NCI-H1417 treated with DMSO at 0.1 percent for 48 hours (cell line): ENCODE measurements at places on chromosomes 1 and 21.

DNA sequence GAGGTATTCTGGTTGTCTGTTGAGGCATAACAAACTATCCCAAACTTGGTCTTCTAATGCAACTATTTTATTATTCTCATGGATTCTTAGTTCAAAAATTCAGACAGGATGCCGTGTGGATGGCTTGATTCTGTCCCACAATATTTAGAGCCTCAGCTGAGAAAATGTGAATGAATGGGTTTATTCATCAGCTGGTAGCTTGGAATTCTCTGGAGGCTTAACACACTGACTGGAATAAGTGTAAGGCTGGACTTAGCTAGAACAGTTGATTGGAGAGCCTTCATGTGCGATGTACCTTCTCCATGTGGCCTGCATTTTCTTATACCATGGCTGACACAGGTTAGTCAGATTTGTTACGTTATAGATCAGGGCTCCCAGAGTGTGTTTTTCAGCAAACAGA lies 30.8 kb downstream of the TNNI3K start:
- DNase-seq: no peak

DNA sequence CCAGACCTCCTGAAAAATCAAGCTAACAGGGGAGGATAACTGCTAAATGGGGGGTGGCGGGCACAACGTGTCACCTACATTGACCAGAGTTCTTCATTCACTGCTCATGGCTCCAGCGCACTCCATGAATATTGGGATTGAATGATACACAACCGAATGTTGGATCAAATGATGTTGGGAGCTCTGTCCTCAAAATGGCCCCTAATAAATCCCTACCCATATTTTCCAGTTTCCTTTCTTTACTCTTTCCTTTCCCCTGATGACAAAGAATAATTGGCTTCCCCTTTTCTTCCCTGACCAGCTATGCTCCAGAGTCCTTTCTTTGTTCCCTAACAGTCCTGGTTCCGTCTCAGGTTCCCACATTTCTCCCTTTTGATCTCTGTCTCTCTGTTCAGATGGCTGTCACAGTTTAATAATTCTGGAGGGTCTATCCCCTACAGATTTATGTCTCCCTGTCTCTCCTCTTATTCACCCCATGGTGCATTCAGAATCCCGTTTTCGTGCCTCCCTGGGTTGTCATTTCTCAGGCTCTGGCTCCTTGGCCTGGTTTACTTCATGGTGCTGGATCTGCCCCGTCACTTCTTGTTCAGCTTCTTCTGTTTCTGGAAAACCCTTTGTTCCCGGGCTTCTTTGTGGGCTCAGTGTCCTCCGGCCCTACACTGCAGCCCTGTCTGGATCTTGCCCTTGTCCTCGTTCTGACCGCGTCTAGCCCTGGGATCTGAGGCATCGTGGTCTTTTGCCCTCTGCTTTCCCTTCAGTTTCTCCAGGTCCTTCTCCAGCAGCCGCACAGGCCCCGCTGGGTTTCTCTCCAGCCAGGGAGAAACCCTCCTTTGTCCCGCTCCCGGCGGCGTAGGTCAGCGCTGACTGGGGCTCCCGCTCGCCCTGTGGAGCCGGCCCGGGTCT lies 78.3 kb downstream of the NDUFS5 start:
- no peak for DNase-seq

DNA sequence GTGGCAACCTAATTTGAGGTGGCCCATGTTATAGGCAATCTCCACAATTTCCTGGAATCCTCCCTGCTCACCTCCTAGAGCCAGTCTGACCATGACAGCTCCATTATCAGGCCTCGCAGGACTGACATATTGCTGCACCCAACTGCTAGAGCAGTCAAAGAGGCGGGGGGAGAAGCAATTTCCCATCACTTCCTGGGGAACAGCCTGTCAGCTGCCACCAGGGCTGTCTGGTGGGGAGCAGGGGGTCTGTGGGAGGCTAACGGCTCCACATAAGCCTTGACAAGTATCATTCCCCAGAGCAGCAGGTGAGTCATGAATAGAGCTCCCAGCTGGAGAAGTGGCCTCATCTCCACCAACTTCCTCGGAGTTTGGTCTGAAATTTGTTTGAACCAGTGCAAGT lies 322.9 kb downstream of the MATN1 start:
- no peak for DNase-seq

DNA sequence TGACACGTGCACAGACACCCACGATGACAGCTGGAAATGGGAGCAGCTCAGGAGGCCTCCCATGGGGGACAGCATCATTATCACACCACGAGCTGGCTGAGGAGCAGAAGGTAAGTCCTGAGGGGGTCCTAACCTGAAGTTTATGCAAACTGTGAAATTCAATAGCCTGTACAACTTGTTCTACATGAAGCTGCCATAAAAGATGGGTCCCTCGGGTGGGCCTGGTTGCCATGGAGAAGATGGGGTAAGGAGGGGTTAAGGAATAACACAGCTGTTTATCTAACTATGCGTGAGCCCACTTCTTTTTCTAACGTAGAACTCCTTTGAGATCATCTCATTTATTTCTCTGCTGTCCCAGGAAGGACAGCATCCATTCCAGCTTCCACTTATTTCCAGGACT lies 163.4 kb upstream of the CD34 start:
- DNase-seq: no peak

- no peak for DNase-seq
Observed at GRCh38 chr1:99170516-99170915, 93.8 kb upstream of the PLPPR4 start.

DNA sequence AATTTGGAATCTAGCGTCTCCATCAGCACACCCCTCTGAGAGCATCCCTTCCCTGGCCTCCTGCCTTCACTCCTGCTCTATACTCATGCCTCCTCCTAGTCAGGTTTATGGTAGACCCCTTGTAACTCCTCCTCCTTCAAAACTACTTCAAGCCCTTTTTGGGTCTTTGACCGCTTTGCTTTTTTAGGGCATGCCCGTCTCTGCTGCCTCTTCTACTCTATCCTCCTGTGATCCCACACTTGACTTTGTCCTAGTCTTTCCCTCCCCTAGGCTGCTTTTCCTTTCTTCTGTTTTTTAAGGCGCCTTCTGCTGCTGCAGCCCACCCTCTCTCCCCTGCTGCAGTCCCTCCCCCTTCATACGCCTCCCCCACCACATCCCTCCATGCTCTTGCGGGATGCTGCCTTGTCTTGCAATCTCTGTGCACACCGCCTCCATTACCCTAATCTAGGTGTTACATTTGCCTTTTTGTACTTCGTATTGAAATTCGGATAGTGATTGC lies 1.5 kb downstream of the SNX27 start:
- no peak for DNase-seq

DNA sequence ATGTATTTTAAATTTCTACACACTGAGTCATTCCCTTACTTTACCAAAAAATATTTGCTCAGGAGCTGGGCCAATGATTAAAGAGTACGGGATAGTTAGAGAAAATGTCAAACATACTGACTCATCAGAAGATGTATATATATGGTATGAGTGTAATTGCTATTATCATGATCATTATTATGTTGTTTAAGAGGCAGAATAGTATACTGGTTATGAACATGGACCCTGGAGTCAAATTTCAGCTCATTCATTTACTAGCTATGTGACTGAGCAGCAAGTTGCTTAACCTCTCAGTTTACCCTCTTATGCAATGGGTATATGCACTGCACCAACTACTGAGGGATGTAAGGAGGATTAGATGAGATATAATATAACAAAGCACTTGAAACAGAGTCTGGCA lies 41.2 kb upstream of the USH2A start:
- DNase-seq: no peak

GRCh38 chr1:192691041-192691440 lies 55.1 kb downstream of the RGS13 start:
- DNase-seq: no peak

GRCh38 chr1:19043579-19044443 lies 87.3 kb upstream of the IFFO2 start:
- DNase-seq: no peak

DNA sequence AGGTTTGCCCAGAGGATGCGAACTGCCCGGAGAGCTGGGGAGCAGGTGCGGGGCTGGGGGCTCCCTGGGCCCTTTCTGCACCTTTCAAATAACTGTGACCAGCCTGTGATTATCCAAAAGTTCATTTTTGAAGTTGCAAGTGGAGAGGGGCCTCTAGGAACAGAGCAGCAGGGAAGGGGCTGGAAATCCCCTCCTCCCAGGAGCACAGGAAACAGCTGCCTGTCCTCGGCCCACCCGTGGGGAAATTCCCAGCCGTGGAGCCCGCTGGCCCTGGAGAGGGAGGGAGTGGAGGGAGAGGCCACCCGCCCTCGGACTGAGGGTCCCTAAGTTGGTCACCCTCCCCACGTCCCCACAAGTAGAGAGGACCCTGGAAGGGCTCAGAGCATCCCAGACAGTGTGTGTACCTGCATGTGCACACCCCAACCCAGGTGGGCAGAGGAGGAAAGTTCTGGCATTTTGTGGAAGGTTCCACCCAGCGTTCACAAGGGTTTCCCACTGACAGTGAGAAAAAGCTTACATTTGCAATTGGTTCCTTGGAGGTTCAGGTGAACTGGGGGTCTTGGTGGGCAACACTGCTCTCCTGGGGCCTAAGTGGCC lies 1.2 kb upstream of the TNFRSF4 start:
- no peak for DNase-seq

- DNase-seq: no peak
Observed at GRCh38 chr1:213564215-213564659, 423.5 kb upstream of the PROX1 start.

DNA sequence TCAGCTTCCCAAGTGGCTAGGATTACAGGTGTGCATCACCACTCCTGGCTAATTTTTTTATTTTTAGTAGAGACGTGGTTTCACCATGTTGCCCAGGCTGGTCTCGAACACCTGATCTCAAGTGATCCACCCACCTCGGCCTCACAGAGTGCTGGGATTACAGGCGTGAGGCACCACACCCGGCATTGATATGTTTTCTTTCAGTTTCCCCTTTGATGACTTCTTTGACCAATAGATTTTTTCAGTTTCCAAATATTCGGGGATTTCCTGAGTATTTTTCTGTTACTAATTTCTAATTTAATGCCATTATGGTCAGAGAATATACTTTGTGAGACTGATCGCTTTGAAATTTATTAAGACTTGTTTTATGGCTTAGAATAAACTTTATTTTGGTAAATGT lies 406.1 kb downstream of the RYR2 start:
- no peak for DNase-seq

DNA sequence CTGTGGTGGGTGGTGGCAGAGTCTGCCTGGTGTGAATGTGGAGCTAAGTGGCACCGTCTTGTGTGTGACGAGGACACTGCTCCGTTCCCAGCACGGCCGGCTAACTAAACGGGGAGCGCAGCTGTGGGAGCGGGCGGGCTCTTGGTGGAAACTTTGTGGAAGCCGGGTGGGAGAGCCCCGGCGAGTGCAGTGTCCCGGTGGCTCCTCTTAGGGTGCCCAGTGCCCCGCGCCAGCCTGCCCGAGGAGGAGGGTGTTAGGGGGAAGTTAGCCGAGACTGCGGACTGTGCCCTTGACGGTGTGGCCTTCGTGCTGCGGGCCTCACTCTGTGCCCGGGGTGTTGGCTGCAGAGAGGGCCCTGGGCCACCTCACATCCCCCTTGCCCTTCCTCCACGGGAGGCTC lies 9.9 kb downstream of the PEX10 start:
- no peak for DNase-seq

DNA sequence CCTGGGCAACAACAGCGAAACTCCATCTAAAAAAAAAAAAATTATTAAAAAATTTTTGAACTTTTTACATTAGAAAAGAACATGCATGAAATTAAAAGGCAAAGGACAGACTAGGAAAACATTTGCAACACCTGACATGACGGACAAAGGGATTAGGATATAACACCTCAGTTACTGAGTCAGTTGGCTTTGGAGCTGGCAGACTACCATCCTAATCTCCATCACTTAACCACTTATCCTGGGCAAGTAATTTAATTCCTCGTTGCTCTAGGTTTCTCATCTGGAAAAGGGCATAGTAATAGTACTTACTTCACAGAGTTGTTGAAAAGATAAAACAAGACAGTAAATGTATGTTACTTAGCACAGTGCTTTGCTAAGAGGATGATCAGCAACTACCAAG lies 11.9 kb downstream of the HECTD3 start:
- no peak for DNase-seq

DNA sequence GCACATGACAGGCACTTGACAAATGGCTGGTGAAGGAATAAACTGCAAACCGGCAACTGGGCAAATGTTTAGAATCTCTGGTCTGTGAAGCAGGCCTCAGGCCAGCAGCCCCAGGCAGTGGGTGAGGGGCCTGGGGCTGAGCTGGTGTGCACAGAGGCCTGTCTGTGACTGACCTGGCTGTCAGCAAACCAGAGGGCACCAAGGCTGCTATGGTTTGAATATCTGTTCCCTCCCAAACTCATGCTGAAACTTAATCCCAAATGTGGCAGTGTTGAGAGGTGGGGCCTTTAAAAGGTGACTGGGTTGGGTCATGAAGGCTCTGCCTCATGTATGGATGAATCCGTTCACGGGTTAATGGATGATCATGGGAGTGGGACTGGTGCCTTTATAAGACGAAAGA lies 139.8 kb downstream of the DMRTB1 start:
- no peak for DNase-seq

GRCh38 chr1:58782178-58783089 lies 1.4 kb downstream of the JUN start:
- no peak for DNase-seq

GRCh38 chr1:84489766-84490165 lies 10.7 kb downstream of the RPF1 start:
- DNase-seq: no peak

- no peak for DNase-seq
Observed at GRCh38 chr1:26213335-26213905, 20.6 kb upstream of the CEP85 start.

DNA sequence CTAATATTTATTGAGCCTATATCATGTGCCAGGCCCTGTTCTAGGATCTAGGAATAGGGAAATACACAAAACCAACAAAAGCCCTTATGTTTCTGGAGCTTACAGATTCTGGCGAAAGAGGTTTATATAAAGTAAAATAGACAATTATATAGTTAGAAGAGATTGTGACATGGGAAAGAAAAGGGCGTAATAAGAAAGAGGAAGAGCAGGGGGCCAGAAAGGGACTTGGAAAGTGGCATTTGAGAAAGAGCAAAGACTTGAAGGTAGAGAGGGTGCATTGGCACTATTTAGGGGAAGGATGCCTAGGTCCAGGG lies 322.5 kb upstream of the FAM78B start:
- DNase-seq: no peak

DNA sequence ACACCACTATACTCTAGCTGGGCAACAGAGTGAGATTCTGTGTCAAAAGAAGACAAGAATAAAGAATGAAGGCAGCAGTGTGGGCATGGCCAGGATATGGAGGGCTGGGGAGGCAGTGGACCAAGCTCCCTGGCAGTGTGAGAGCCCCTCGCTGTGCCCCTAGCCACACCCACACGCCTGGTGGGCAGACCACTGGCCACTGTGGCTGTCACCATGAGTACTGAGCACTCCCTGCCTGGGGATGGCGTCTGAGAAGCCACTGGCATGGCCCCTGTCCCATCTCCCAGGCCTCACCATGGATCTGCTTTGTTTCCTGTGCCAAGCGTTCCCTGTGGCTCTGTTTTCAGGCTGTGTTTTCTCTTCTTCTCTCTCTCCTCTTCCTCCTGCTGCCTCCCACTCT lies 51.7 kb downstream of the STUM start:
- DNase-seq: no peak

GRCh38 chr1:210655511-210655910 lies 326.8 kb downstream of the HHAT start:
- DNase-seq: no peak

- no peak for DNase-seq
Observed at GRCh38 chr21:42443181-42443785, 39.6 kb downstream of the UBASH3A start.

- peak; percentile 5 for DNase-seq
Observed at GRCh38 chr1:19814681-19815503, at the start of gene RNF186. RNF186 (minus strand) TSS chr1:19815283; CDS start chr1:19815101, 182 bp downstream.

- DNase-seq: no peak
Observed at GRCh38 chr21:34072145-34073031, 990 bp upstream of the MRPS6 start.

- DNase-seq: no peak
Observed at GRCh38 chr1:73755649-73756048, 442.3 kb downstream of the LRRIQ3 start.
